ENCODE measurements at places on chromosomes 11 and 22.

DNA sequence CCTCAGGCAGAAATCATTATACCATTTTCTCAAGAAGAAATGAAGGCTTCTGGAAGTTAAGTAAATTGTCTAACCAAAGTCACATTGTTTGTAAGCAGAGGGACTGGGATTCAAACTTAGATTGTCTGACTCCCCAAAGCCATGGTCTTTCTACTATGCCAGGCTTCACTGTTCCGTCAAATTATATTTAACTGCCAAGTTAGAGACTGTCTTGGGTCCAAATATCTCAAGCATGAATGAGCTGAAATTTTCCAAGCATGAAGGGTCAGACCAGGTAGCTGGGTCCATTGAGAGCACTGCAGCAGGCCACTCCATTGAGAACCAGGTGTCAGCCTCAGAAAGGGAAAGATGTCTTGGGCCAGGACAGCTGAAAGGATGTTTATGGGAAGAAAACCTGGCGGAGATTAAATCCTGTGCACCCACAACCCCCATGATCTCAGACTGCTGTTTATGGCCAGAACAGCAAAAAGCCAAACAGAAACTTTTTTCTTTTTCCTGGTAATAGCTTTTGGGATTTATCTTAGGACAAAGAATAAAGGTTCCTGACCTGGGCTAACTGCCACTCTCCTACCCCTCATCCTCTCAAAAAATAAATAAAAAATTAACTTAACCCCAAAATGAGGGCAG is 612.3 kb downstream of the INSC start:
- DNase-seq, result no peak

DNA sequence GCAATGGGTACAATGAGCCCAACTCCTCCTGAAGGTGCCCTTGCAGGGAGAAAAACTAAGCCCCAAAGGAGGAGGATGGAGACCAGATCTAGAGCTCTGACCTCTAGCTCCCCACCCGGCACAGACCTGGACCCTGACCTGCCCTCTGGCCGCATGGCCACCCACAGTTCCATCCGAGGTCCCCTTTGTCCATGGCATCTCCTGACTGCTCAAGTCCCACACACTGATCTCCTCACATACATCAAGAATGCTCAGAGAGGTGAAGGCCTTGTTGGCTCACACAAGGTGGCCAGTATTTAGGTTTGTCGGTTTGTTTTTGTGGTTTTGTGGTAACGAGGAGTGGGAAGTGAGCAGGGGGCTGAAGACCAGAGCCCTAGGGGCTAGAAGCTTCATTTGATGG is 423.5 kb upstream of the B3GAT1 start:
- no peak for DNase-seq

GRCh38 chr11:46338988-46339666 is 8.1 kb upstream of the DGKZ start:
- no peak for DNase-seq

GRCh38 chr11:67466962-67467771 is 1.9 kb downstream of the TMEM134 start:
- no peak for DNase-seq

GRCh38 chr22:39003165-39003638 is 10.9 kb upstream of the APOBEC3C start:
- no peak for DNase-seq

All from activated gamma-delta T cell (primary cell).